Activated naive CD8-positive, alpha-beta T cell treated with anti-CD3 and anti-CD28 coated beads for 36 hours (primary cell): ENCODE measurements at places on chromosomes 1 and 21.

- no peak for DNase-seq
Observed at GRCh38 chr1:93463960-93464359, 16.0 kb downstream of the FNBP1L start.

GRCh38 chr1:201069636-201070035 is 42.6 kb downstream of the CACNA1S start:
- DNase-seq: no peak

- DNase-seq: no peak
Observed at GRCh38 chr1:179034720-179035119, 9.0 kb downstream of the FAM20B start.

GRCh38 chr1:108712606-108713150 is at the start of gene FNDC7:
Gene FNDC7, plus strand, starts transcription at chr1:108712908. Its CDS starts 26 bp downstream, at chr1:108712934.
- DNase-seq: no peak

- no peak for DNase-seq
Observed at GRCh38 chr1:31583995-31584868, 7.9 kb downstream of the TINAGL1 start.

GRCh38 chr1:243756529-243756928 is 93.5 kb downstream of the AKT3 start:
- DNase-seq: no peak

- DNase-seq: no peak
Observed at GRCh38 chr1:238589843-238590435, 699.2 kb upstream of the ZP4 start.

DNA sequence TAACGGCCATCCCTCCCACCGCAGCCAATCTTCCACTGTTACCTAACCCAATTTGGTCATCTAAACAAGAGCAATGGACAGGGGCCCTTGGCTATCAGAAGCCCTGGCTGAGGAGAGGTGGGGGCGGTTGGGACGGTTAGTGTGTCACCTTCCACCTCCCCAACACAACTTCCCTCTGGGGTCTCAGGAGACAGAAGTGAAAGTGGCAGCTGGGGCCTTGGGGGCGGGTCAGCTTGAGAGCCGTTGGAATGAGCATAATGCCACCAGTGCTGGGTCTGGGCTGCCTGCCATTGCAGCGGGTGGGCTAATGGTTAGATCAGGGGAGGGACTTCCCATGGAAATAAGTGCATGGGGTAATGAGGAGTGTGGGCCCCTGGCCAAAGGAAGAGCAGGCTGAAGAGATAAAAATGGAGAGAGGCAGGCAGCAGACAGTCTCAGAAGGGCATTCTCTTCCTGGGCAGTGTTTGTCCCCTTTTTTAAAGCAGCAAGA is 7.9 kb downstream of the MEF2D start:
- peak; percentile 41 for DNase-seq
